Urothelium cell line (cell line): ENCODE measurements at places on chromosomes 7 and 10.

DNA sequence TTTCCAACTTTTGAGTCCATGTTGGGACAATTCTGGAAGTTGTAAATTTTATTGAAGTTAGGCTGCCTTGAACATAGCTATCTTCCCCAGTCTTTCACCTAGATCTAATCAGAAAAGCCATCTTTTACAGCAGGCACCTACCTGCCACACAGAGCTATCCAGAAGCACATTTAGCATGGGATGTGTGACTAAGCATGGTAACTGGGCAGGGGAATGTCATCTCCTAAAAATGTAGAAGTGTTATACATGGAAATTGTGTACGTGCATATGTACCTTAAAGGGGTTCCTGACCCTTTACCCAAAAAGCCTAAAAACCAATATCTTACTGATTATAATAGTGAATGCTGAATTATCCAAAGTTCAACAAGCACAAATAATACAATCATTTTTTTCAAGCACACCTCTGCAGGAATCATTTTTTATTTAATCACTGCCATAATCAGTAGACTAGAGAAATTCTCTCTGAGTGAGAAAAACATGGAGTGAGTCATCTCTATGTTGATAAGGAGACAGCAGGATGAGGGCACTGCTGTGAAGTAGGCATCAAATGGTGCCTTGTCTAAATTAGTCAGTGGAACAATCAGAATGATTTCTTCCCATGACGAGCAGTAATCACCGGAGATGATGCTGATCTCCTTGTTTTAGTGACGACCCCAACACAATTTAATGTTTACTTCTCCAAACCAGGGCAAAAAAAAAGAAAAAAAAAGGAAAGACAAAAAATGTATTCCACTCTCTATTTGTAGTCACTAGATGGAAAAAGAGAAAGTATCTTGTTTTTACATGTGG is 75.9 kb downstream of the SORBS1 start:
- peak; percentile 14 for DNase-seq

DNA sequence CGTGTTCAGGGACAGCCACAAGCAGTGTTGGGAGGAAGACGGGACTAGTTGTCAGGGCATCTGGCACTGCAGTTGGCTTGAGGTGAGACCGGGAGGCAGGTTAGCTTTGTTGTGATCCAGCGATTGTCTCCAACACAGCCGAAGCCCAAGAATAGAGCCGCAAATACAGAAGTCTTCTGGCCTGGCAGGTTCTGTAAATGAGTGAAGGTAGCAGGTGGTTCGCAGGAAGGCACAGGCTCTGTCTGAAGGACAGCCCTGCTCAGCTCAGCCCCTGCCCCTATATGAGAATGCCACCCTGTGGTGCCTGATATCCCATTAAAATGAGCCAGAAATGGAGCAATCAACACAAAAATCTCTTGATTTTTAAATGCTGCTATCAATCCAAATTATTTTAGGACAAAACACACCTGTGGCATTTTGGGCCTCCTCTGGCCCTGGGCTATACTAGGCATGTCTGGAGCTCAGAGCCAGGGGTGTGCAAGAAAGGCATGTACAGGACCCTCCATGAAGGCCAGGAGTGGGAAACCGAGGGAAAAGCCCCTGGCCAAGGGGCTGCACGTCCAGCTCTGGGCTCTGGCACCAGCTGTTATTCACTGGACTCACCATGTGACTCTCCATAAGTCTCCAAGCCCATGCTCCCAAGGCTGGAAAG is 11.2 kb upstream of the C10orf71 start:
- no peak for DNase-seq

DNA sequence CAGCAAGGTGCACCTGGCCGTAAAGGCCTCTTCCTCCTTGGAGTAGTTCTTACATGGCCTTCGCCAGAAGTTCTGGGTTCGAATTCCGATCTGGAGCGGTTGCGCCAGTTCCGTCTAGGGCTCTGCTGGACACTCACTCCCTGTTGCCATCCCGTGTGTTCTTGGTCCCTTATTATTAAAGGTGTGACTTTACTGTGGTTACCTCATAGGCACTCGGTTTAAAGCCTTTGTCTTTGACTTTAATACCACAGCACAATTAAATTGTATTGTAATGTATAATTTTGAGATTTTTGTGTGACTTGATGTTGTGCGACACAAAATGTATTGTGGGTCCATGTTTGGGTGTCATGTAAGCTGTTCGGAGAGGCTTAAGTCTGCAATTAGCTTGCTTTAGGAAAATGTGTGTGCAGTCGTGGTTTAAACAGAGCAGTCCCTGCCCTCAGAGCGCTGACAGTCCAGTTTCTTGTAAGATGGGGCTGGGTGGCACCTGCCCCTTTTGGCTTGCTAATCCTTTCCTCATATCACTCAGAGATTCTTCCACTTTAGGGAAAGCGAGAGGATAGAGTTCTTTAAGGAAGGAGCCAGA is 919 bp downstream of the INPP5F start:
- DNase-seq: no peak

GRCh38 chr10:24256619-24257107 is 47.7 kb downstream of the KIAA1217 start:
- no peak for DNase-seq

GRCh38 chr7:100372694-100373093 is 593 bp upstream of the PILRA start:
- DNase-seq: no peak

DNA sequence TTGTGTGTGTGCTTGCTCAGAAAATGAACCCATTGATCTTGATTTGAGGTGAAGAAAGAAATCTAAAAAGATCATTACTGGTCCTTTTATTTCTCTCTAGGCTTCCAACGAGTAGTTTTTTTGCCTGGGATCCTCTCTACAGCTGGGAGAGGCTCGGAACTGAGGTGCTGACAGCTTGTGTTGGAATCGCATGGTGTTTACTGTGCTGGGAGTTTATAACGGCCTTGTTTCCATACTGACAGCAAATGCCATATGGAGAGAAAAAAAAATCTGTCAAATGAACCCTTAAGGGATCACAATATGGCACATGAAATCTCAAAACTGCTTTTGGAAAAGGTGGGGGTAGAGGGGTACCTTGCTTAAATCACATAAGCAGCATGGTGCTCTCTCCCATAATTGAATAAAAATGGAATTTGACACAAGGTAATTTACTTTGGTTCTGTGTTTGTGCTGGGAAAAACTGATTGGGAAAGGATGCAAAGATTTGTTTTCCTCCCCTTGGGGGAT is 165.0 kb downstream of the RGS10 start:
- no peak for DNase-seq

- DNase-seq: no peak
Measured at GRCh38 chr7:30864101-30864500, 47.6 kb upstream of the AQP1 start.

DNA sequence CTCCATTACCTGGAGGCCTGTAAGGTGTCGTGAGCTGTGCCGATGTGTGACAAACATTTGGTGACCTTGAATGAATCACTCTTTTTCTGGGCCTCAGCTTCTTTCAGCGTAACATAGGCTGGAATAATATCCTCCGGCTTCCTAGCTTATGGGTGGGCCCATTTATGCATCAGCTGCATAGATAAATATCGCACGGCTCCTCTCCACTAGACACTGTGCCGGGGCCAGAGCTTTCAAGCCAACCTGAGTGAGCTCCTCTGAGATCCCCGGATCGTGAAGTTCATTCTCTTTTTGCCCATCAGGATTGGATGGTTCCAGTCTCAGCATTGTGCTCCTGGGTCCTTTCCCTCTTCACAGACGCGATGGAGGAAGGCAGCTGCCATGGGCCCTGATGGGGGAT is 574.3 kb upstream of the FOXK1 start:
- no peak for DNase-seq

GRCh38 chr10:106025208-106025811 is 1139.2 kb downstream of the SORCS1 start:
- no peak for DNase-seq

GRCh38 chr7:158606129-158606528 is 18.5 kb upstream of the PTPRN2 start:
- no peak for DNase-seq

DNA sequence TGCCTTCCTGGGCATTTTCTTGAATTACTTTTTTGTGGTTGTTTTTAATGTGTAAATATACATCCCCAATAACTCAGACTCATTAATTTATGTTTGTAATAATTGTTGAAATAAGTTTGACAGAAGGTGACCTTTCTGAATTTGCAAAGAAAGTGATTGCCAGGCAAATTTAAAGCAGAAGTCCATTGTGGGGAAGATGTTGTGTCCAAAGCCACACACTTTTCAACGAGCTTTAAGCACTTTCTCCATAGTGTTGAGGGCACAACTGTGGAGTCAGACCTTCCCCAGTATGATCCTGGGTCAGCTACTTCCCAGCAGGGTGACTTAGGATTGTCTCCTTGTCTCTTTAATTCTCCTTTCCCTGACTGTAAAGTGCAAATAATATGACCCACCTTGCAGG is 52.5 kb downstream of the PTPRE start:
- DNase-seq: no peak

GRCh38 chr10:125101581-125101980 is 58.8 kb downstream of the CTBP2 start:
- no peak for DNase-seq

GRCh38 chr10:121104476-121105111 is 253.4 kb downstream of the WDR11 start:
- no peak for DNase-seq

DNA sequence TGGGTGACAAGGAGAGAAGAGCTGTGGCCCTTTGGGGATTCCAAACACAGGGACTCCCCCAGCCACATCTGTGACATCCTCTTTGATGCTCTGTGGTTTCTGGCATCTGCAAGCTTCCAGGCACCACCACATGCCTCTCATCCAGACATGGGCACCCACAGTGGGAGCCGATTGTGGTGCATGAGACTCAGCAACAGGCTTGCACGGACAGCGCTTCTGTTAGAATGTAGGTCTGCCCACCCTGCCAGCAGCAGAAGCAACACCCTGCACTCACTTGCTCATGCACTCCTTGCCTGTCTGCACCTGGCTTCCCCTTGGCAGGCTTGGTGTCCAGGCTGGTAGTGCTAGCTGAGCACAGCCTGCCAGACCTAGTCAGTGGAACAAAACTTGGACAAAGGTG is 735.0 kb upstream of the ZWINT start:
- no peak for DNase-seq

DNA sequence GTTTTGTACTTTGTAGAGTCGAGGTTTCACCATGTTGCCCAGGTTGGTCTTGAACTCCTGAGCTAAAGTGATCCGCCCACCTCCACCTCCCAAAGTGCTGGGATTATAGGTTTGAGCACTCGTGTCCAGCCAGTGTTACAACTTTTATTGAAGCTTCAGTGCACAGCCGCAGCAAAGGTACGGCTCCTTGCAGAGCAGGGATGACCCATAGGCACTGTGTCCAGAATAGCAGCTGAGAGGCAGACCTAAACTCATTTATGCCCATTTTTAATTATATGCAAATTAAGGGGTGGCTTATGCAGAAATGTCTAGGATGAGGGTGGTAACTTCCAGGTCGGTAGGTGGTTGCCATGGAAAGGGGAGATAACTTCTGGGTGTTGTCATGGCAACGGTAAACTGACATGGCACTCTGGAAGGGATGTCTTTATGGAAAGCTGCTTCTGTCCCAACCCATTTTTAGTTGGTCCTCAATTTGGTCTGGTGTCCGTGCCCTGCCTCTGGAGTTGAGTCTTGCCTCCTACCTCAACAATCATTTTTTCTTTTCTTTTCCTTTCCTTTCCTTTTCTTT is 22.7 kb downstream of the NYAP1 start:
- no peak for DNase-seq

- DNase-seq: no peak
Measured at GRCh38 chr7:101901661-101902491, 84.5 kb downstream of the CUX1 start.

GRCh38 chr10:70756700-70757360 is 28.3 kb downstream of the TBATA start:
- no peak for DNase-seq

GRCh38 chr10:69943292-69943820 is 109.3 kb upstream of the MACROH2A2 start:
- DNase-seq: no peak

GRCh38 chr10:113069595-113069994 is 119.5 kb downstream of the TCF7L2 start:
- DNase-seq: peak; percentile 44

- DNase-seq: no peak
Measured at GRCh38 chr7:37035631-37036030, 311.3 kb upstream of the AOAH start.

GRCh38 chr7:34165927-34166550 is 260.7 kb downstream of the BMPER start:
- no peak for DNase-seq

DNA sequence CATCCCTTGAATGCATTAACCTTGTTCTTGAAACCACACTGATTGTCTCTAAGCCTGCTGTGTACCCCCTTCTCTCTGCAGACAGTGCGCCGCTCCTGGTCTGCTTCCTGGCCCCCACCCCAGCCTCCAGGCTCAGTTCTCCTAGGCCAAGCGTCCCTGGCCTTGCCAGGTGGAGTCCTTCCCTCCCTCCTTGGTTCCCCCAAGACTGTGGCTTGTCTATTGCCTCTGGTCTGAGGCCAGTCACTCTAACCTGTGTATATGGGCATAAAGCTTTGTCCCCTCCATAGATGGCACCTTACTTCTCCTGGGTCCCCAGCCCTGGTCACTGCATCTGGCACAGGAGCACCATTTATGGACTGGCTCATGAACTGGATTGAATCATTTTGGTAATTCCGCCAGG is 133.5 kb upstream of the EEPD1 start:
- DNase-seq: no peak

- no peak for DNase-seq
Measured at GRCh38 chr10:21208666-21209316, 311.7 kb upstream of the NEBL start.

GRCh38 chr7:132029369-132030085 is 473.1 kb upstream of the PODXL start:
- no peak for DNase-seq

GRCh38 chr10:103854686-103855391 is 537 bp downstream of the SH3PXD2A start:
- peak; percentile 60 for DNase-seq

DNA sequence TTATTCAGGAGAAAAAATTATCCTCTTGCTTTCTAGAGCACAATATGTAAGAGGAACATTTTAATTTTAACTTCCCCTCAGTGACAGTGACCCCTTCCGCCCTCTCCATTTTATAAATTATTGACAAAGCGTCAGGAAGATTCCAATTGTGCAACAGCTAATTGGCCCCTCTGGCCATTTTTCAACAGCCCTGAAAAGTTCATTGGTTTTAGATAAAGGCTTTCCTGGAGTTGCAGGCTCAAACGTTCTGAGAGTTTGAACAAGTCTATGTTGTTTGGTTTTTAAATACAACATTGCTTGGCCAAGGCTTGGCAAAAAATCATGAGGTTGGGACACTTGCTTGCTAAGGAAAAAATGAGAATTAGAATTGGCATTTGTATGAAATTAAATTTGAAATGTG is 422.2 kb upstream of the ANKRD30A start:
- no peak for DNase-seq
